ENCODE measurements at places on chromosomes 1 and 21.

DNA sequence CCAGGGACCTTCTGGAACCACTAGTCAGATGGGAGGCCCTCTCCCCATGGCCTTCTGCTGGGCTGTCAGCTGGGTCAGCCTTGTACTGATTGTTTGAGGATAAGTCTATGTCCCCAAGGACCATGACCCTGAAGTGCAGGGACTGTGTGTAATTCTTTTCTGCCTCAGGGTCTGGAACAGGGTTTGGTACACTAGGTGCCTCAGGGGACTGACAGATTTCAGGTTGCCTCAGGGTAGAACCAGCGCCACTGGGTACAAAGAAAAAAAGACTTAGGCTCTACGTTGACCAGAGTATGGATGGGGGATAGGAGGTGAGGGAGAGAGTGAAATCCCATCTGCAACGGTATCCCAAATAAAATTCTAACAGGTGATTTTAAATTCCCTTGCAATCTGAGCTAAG lies 3.0 kb downstream of the KDF1 start:
- no peak for DNase-seq

DNA sequence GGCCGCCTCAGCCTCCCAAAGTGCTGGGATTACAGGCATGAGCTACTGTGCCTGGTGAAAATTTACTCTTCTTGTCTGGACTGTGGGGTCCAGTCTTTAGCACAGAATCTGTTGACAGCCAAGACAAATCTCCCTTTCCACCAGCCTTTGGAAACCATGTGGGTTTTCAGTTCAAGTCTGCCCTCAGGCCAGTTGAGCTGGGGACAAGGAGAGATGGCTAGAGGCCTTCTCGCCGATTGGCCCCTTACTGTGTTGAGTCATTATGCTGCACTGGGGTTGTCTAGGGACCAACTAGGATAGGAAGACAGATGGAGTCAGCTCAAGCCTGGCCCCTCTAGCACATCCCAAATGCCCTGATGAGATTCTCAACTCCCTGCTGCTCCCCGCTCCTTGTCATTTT lies 8.6 kb upstream of the NKAIN1 start:
- no peak for DNase-seq

DNA sequence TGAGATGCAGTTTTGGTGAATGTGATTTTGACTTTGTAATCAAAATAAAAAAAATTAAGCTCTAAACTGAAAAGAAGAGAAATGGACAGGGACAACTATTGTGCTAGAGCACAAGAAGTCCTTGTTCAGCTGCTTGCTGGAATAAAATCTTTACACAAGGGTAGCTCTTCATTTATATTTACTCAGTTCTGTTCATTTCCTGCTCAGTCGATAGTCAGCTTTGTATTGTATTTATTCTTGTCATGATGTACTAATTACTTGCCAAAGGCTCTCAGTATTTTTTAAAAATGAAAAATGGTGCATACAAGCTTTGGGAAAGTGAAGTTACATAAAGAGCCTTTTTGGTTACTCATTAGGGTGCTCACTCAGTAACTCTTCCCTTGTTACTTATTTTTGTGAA lies 17.8 kb downstream of the F5 start:
- no peak for DNase-seq

- no peak for DNase-seq
Observed at GRCh38 chr1:32393832-32394140, 455 bp downstream of the BSDC1 start.

DNA sequence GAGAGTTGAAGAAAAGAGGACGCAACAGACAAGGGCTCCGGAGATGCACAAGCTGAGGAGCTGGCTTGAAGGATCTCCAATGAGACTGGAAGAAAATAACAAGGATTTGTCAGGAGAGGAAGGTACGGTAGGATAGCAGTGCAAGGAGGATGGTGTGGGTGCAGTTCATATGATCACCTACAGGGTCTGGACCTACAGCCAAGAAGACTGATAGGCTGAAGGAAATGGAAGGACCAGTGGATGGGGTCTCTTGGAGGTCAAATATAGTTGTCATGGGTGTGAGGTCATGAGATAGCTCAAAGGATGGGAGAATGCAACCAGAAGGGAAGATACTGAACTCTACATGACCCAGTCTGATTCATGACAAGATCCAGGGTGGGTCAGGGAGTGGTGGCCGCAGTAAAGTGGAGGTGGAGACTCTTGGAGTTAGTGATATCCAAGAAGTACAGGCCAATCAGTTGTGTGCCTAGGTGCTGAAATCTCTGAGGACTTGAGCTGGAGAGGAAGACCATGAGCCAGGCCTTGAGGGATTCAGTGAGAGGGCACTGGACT lies 15.3 kb upstream of the KANK4 start:
- no peak for DNase-seq

DNA sequence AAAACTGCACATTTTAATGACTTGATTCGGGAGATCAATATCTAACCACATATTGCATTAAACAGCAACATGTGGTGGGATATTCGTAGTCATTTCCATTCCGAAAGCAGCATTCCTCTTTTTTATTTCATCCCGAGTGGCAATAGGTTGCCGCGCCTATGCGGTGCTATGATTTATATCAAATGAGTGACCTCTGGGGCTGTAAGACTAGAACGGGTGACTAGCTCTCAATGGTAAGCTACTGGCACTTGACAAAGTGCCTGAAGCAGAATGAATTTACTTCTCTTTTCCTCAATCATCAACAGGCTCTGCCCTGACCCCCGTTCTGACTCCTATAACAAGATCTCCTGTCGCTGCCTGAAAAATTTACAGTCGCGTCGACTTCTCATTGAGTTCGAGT lies 162.3 kb downstream of the ZNF281 start:
- DNase-seq = no peak

GRCh38 chr1:9787702-9788101 lies 36.1 kb downstream of the CLSTN1 start:
- DNase-seq = peak; percentile 18

- no peak for DNase-seq
Observed at GRCh38 chr21:38802050-38803026, 3.4 kb upstream of the ETS2 start.

- no peak for DNase-seq
Observed at GRCh38 chr1:109978761-109979488, 5.6 kb upstream of the AHCYL1 start.

DNA sequence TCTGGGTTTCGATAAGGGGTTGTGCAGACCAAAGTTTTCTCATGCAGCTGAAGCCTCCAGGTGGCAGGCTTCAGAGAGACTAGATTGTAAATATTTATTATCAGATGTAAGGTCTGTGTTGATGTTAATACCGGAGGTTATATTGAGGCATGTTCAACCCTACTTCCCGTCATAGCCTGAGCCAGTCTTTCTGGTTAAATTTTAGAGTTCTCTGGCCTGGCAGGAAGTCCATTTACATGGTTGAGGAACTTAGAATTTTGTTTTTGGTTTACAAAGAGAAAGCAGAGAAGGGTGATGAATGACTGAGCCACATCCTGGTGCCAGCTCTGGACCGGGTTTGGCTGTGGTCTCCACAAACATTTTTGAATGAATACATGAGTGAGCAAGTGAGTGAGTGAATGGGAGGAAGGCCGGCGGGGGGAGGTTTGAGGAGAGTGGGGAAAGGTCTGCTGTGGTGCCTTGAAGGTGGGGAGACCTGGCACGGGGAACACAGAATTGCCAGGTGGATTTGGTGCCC lies 218.5 kb downstream of the DISC1 start:
- DNase-seq = no peak

GRCh38 chr21:32756096-32756495 lies 15.5 kb downstream of the PAXBP1 start:
- DNase-seq = no peak

GRCh38 chr1:173934440-173934839 lies 17.3 kb upstream of the SERPINC1 start:
- no peak for DNase-seq

DNA sequence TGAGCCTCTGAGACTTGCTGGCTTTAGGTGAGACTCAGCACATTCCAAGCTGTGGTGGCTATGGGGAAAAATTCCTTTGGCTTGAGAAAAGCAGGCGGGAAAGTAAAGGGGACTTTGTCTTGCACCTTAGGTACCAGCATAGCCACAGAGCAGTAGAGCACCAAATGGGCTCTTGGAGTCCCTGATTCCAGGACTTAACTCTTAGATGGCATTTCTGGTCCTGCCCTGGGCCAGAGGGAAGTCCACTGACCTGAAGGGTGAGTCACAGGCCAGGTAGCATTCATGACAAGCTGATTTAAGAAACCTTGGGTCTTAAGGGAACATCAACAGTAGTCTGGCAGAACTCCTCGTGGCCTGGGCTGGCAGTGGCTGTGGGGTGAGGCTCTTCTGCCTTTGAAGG lies 344.7 kb downstream of the DUSP10 start:
- no peak for DNase-seq

GRCh38 chr1:88774151-88774556 lies 90.1 kb downstream of the PKN2 start:
- no peak for DNase-seq

GRCh38 chr1:94951046-94951445 lies 24.1 kb upstream of the CNN3 start:
- no peak for DNase-seq

- DNase-seq = no peak
Observed at GRCh38 chr1:231431665-231432415, 9.8 kb upstream of the EGLN1 start.

DNA sequence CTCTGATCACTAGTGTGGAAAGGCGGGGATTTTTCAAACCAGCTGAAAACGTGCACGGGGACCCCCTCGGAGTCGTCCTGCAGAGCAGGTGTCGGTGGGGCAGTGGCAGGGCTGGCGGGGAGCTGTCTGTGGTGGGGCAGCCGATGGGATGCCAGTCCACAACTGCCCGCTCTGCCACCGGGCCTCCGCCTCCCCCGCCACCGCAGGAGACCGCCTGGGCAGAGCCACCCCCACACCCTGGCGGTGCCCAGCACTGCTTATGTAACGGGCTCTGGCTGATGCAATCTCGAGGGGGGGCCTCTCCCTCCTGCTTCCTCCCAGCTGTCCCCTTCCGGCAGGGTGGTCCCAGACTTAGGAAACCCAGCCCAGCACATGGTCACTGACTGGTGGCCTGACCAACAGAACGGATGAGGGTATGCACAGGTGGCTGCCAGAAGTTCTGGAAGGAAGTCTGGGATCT lies 9.3 kb downstream of the CHD5 start:
- no peak for DNase-seq

- DNase-seq = no peak
Observed at GRCh38 chr1:39380036-39380435, 111.4 kb upstream of the BMP8A start.

Data from stimulated activated CD4-positive, alpha-beta T cell treated with anti-CD3 and anti-CD28 coated beads, Interleukin-15, amount 100 ng/mL, for 1 hour (primary cell).